ENCODE measurements at places on chromosomes 5 and 9.
A peak's percentile ranks its signal among the peaks of the same experiment; 100 is the strongest.

DNA sequence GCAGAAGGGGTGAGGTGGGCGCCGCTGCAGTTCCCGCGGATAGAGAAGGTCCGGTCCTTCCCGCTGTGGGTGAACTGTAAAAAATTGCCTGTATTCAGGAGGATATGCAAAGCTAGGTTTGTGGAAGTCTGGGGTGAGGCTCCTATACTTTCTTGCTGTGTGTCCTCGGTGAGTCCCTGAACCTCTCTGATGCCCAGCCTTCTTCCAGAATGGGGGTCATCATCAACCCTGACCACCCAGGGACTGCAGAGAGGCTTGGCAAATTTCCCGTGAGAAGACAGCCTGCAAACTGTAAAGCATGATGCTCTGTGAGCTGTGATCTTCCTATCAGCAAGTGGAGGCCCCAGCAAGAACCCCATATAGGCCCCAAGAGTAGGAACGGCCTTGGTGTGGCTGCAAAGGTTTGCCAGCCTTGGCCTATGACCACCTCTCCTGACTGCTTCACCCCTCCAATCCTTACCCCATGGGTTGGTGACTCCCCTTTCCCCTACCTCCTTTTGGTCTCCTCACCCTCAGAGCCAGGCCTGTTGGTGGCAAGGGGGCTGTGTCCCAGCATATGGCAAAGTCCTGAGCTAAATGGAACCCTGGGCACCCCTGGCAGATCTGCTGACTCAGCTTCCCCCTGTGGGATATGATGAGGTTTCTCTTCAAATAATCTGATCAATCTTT is 760 bp downstream of the ALDH1B1 start:
- DNase-seq: no peak

- DNase-seq: no peak
Observed at GRCh38 chr5:122615146-122615545, 159.7 kb upstream of the SNX2 start.

DNA sequence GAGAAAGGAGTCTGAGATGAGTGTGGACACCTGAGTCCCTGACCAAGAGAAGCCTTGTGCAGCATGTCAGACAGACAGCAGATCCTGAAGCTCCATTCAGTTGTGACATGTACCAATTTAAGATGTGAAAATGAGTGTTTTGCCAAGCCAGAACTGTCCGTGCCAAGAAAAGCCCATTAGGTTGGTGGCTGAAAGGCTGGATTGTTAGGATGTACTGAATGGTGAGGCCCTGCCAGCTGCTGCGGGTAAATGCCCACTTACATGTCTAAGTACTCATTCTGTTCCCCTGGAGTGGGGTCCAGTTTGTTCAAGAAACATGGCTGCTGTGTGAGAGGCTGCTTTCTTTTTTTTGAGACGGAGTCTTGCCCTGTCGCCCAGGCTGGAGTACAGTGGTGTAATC is 14.6 kb downstream of the DAPK1 start:
- DNase-seq: no peak

DNA sequence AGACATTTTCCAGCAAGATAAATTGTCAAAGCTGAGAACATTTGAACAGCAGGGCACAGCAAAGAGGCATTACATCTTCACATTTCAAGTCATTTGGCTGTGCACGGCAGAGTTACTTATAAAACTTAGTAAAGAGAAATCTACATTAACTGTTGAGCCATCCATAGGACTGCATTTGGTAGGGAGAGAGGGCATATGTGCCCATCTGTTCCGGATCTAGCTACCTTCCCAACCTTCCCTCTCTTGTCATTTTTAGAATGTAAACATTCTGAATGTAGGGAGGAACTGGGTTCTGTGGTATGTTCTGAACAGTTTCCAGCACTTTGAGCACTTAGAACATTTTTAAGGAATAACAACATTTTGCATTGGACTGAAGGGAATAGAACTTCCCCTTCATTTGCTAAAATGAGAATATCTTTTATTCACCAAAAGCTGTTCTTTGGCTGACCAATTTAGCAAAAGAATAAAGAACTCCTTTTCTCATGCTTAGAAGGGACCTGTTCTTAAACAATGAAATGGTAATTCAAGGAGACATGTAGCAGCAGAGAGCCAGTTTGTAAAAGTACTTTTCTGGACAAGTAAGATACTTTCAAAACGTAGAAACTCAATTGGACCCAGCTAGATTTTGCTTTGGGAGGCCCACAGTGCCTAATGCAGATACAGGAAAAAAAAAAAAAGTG is 104.4 kb downstream of the CETN3 start:
- no peak for DNase-seq

DNA sequence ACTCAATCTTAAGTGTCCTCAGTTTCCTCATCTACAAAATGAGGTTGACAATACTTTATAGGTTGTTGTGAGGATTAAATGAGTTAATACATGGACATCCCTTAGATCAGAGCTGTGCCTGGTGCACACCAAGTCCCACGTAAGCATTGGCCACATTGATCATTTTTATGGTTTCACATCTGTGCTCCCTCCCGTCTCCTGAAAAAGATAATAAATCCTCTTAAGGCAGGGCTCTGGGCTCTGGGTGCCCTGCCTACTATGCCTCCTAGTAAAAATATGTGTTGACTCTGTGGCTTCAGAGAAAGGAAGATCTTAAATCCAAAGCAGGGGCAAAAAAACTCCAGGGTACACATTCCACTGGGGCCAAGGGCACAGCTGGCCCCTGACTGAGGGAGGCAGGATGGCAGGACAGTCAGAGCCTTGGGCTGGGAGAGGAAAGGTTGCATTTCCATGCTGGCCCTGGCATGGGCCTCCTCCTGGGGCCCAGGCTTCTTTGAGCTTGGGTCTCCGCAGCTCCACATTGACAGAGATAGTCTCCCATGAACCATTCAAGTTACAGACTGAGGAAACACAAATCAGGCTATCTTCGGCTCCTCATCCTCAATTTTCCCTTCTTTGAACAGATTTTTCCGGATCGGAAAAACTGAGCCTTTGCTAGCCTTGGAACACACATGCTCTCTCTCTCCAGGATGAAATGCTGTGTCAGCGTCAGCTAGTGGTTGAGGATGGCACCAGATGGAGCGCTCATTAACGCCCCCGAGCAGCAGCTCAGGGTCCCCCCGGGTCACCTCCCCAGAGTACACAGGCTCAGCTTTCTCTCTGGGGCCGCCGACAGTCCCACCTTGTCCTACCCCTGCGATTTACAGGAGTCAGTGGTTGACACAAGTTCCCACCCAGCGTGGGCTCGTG is 22.4 kb upstream of the KIF12 start:
- no peak for DNase-seq

- no peak for DNase-seq
Observed at GRCh38 chr5:72283358-72283757, 36.7 kb downstream of the MRPS27 start.

DNA sequence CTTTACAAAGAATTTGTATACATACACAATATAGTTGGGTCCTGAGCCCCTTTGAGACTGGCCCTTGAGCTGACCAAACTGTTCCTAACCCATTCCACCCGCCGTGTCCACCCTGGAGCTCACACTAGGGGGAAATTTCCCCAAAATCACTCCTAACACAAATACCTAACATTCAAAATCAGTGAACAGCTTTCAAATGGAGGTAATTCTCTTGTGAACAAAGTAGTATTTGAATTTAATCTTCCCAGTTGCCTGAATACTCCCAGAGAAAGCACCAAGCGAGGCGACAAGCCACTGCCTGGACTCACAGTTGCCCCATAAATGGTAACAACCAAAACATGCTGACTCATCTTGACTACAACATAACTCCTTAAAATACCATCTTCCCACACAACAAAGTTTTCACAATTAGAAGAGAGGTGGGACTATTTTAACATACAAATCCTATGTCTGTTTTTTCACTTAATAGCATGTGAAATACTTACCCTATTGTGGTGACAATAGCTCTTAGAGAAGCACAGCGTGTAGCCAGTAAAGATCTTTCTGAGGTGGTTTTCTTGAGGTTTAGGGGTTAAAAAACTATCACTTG is 31.7 kb upstream of the SCAMP1 start:
- DNase-seq: no peak

DNA sequence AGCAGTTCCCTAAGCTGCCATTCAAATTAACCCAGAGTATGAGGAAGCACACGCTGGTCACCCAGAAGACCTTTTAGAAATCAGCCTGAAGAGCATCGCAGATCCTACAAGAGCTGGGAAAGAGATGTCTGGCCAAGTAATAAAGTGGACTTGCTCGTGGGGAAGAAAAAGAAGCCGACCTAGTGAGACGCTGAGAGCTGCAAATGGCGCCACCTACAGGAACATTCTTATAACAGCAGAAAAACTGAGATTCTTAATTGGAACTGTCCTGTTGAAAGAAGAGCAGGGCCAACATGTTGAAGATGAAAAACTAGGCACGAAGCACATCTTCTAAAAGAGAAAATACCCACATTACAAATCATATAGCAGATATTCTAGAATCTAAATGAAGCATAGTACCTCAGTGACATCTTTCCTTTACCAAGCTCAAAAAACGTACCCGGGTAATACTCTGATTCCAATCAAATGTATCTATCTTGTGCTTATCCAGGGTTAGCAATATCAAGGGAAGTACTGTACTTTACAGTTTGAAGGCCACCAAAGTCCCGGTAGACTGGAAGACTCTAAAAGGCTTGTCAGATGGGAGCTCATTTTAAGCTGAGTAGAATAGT is 3.9 kb upstream of the GNAQ start:
- DNase-seq: peak; percentile 74

DNA sequence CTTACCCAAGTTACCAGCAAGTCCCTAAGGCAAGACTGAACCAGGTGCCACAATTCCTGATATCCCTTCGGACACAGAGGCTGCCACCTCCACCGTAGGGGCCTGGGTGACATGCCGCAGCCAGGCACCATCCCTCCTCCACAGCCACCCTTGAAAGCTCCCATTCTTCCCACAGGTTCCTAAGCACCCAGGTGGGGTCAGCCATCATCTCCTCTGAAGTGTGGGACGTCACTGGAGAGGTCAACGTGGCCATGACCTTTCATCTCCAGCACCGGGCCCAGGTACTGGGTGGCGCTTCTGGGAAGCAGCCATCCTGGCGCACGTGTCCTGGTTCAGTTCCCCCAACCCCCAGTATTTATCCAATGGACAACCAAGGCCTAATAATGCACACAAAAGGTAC is 8.2 kb downstream of the ADGRD2 start:
- DNase-seq: no peak

DNA sequence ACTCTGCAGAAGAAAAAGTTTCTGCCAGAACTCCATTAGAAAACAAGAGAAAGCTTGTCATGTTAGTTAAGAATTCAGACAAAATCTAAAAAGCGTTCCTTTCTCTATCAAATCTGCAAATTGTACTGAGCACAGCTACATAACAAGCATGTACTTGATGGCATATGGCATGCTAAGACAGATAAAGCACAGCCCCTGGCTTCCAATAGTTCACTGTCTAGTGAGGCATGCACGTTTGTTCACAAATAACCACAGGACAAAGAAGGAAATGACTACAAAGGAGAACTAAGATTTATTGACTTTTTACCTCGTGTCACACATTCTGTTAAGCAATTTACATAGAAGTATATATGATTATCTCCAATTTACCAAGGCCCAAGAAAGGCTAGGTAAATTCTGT is 518.2 kb upstream of the TLE4 start:
- no peak for DNase-seq

- no peak for DNase-seq
Observed at GRCh38 chr9:98610211-98610610, 98.5 kb downstream of the GABBR2 start.

- DNase-seq: no peak
Observed at GRCh38 chr5:160699301-160699700, 152.7 kb downstream of the ATP10B start.

GRCh38 chr9:119283078-119283794 is 86.0 kb downstream of the BRINP1 start:
- no peak for DNase-seq

GRCh38 chr9:109997682-109998081 is 210.3 kb downstream of the C9orf152 start:
- no peak for DNase-seq

- DNase-seq: no peak
Observed at GRCh38 chr9:127159949-127160610, 37.6 kb upstream of the ANGPTL2 start.

GRCh38 chr5:130884023-130884422 is 281.0 kb downstream of the HINT1 start:
- DNase-seq: peak; percentile 24

- no peak for DNase-seq
Observed at GRCh38 chr5:114695292-114695904, 333.5 kb downstream of the KCNN2 start.

- no peak for DNase-seq
Observed at GRCh38 chr5:170854566-170854965, 7.3 kb upstream of the RANBP17 start.

DNA sequence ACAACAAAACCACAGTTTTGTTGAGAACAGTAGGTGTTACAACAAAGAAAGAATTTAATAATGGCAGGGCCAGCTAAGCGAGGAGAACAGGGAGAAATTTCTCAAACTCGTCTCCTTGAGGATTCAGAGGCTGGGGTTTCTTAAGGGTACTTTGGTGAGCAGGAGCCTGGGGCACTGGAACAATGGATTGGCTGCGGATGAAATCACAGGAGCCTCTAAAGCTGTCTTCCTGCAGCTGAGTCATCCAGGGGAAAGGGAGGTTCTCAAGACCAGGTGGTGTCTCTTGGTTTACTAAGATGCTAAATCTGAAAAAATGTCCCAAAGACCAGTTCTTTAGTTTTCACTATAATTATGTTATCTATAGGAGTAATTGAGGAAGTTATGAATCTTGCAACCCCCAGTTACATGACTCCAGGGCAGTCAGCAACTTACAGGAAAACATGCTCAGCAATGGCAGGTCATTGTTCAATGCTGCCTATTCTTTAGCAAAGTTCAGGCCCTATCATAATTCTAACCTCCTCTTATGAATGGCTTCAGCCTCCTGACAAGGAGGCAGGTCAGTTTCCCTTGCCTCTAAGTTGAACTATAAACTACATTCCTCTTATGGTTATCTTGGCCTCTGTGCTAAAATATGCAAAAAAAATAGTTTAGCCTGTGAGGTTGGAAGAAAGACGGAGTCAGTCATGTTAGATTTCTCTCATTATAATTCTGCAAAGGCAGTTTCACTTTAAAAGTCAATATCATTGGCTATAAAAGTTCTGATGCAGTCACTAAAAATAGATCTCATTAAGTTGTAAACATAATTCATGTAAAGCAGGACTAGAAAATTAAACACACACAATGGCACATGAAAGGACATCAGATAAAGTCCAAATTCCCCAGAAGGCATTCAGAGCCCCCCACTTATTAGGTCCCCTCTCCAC is 63.3 kb upstream of the CKS2 start:
- DNase-seq: no peak

GRCh38 chr9:34671307-34671706 is 8.8 kb upstream of the CCL27 start:
- DNase-seq: no peak

DNA sequence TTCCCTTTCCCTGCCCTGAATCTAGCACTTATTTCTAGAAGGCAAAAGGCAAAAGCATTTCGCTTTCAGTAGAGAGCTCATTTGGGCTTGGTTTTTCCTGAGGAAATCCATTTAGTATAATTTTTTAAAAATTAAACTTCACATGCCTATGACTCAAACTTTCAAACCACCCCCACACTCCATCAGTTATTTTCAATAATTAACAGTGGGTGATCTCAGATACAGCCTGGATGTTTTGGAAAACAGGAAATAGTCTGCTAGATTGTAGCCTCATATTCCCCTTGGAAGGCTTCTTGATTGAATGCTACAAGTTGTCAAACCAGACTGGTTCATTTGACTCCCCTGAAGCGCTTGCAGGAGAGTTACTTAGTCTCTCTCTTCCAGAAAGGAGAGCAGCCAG is 40.6 kb downstream of the SEMA5A start:
- no peak for DNase-seq
